CD4-positive, alpha-beta T cell treated with Interleukin-21 for 1 hour (primary cell): ENCODE measurements at places on chromosomes 1 and 21.

DNA sequence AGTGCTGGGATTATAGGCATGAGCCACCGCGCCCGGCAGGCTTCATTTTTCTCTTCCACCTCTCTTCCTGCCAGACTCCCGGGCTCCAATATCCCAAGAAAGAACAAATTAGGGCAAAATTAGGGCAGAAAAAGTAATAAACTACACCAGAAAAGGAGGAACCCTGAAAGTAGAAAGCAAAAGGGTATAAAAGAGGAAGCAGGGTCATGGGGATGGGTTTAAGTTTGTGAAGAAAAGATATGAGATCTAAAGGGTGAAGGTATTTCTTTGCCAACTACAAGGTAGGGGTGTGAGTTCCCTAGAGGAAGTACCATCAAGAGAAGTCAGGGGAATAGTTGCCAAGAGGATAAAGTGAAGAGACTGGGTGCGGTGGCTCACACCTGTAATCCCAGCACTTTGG lies 9.9 kb downstream of the PTPN22 start:
- DNase-seq: no peak

GRCh38 chr1:91731815-91732214 lies 154.1 kb downstream of the TGFBR3 start:
- DNase-seq: peak; percentile 59

- DNase-seq: no peak
Observed at GRCh38 chr1:234527346-234527745, 48.4 kb upstream of the TARBP1 start.

- no peak for DNase-seq
Observed at GRCh38 chr1:12327566-12327965, 97.7 kb downstream of the VPS13D start.

GRCh38 chr1:30129001-30129408 lies 594.4 kb downstream of the MATN1 start:
- DNase-seq: no peak

DNA sequence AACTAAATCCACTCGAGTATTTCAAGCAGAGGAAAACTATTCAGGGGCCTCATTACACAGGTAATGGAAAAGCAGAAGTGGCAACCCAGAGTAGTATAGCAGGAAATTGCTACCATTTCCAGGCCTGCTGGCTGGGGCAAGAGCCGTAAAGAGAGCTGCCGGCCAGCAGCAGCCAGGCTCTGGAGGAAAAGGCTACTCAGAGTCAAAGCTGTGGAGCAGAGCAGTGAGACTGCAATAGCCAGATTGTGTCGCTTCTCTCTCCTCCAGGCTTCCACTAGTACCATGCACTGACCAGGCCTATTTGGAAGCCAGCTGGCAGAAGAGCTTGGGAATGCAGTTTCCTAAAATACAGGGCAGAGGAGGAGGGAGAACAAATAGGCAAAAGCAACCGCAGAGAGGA lies 155.5 kb downstream of the OMA1 start:
- DNase-seq: no peak

- DNase-seq: no peak
Observed at GRCh38 chr1:88647249-88647645, 36.8 kb upstream of the PKN2 start.

DNA sequence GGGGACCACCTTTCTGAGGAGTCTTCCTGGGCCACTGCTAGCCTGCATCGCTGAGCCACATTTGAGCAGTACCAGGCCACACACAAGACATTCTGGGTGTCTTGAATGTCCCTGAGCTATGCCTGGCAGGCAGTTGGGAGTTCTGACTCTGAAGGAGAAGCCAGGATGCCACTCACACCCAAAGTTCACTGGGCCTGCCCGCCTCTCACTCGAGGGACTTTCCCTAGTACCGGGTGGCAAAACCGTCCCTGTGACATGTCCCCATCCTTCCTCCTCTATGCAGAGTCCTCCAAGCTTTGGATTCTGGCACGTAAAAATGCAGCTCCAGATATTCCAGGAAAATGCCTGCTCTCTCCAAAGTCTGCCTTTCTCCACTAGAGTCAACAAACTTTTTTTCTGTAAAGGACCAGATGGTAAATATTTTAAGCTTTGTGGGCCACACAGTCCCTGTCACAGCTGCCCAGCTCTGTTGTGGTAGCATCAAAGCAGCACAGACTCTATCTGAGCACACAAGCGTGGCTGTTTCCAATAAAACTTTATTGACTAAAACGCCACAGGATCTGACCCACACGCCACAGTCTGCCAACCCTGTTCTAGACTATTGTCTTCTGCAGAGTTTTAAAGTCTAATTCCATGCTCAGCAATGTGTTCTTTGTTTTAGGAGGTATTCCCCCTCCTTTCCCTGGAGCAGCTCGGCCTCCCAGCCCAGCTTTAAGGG lies 19.2 kb upstream of the GUCA2B start:
- no peak for DNase-seq

DNA sequence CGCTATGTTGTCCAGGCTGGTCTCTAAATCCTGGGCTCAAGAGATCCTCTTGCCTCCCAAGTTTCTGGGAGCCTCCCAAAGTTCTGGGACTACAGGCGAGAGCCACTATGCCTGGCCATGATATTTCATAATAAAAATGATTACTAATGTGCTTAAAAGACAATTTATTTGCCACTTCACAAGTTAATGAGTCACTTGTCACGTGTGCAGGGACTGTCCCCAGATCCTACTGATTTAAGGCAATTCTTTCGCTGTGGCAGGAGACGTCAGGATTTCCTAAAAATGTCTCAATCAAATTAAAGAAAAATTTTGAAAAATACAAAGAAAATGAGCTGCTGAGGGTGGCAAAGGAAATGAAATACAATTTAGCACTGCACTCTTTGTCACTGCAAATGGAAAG lies 43.5 kb downstream of the B3GALNT2 start:
- DNase-seq: no peak

- DNase-seq: no peak
Observed at GRCh38 chr1:148362216-148362611, 120.9 kb downstream of the PPIAL4G start.

DNA sequence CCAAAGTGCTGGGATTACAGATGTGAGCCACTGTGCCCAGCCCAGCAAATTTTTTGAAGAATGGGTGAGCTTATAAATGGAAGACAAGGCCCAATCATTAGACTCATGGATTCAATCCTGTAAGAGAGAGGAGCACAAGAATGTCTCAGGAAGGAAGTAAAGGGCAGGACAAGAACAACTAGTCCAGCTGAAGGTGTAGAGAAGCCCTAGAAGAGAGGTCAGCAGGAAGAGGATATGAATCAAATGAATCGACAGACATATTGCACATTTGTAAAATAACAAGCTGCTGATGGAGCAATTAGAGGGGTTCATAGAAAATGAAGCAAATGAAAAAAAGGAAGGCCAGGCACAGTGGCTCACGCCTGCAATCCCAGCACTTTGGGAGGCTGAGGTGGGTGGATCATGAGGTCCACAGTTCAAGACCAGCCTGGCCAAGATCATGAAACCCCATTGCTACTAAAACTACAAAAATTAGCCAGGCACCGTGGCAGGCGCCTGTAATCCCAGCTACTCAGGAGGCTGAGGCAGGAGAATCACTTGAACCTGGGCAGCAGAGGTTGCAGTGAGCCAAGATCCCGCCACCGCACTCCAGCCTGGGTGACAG lies 74.9 kb downstream of the MIS18A start:
- DNase-seq: no peak

DNA sequence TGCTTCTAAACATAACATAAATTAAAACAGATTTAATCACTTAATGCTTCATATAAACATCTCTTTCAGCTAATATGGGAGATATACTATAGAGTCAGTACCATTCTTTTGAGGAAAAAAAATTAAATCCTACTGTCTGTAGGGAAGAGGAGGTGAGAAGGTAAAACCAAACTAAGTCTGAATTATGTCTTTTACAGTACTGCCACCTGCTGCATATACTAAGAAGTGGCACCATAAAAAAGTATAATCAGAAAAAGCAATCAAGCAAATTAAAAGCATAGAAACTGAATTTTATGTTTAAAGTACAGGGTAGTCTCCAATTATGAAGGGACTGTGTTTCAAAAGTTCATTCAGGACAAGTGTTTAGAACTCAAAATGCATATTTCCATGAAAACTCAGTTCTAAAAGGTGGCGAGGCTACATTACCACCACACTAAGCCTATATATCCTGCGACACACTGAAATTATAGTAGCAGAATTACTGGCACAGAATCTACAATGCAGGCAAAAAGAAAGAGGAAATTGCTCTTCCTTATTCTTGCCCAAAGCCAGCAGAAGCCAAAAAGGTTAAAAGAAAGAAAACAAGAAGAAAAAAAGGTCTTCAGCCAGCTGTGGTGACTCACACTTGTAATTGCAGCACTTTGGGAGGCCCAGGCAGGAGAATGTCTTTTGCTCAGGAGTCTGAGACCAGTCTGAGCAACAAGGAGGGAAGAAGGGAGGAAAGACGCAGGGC lies 9.0 kb downstream of the NSL1 start:
- DNase-seq: peak; percentile 40

GRCh38 chr1:53754484-53755312 lies 15.7 kb upstream of the GLIS1 start:
- DNase-seq: peak; percentile 28

DNA sequence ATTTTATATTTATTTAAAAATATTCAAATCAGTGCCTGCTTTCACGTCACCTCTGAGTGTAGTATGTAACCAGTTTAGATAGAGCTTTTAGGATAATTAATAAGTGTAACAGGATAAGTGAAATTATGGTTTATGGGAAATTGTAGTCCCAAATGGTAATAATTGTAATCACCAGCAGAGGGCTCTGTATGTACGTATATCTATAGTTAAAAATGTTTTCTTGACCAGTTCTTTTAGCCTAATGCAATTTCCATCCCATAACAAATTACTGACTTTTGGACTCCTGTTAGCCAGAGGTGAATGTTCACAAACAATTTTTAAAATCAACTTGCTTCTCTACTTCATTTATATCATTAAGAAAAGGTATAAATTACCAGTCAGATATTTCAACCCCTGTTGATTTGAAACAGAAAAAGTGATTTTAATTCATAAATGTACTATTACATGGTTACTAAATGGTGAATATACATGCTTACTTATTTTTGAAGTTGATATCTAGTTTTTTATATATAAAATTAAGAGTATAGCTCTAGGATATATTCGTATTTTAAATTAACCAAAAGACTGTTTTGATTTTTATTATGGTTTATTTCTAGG lies 25.3 kb downstream of the SLC30A7 start:
- DNase-seq: peak; percentile 71

- DNase-seq: peak; percentile 75
Observed at GRCh38 chr1:10693497-10694273, 102.8 kb downstream of the CASZ1 start.

GRCh38 chr1:92299477-92300150 lies 755 bp downstream of the RPAP2 start:
- DNase-seq: no peak
